Astrocyte of the spinal cord (primary cell): ENCODE measurements at places on chromosomes 5 and 9.
A peak's percentile ranks its signal among the peaks of the same experiment; 100 is the strongest.

DNA sequence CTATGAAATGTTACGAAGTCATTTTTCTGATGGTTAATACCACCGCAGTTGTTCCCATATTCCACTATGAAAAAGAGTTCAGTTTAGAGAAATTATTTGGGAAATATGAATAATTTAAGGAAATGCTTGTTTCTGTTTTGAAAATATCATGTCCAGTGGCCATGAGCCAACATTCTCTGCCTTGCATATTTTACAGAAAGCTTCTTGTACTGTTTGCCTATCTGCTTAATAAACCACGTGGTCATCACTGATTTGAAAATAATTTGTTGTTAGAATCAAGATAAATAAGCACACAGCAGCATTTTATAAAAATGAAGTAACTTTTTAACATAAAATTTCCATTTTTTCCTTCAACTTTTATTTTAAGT is 381.5 kb upstream of the CDH18 start:
- DNase-seq = no peak

DNA sequence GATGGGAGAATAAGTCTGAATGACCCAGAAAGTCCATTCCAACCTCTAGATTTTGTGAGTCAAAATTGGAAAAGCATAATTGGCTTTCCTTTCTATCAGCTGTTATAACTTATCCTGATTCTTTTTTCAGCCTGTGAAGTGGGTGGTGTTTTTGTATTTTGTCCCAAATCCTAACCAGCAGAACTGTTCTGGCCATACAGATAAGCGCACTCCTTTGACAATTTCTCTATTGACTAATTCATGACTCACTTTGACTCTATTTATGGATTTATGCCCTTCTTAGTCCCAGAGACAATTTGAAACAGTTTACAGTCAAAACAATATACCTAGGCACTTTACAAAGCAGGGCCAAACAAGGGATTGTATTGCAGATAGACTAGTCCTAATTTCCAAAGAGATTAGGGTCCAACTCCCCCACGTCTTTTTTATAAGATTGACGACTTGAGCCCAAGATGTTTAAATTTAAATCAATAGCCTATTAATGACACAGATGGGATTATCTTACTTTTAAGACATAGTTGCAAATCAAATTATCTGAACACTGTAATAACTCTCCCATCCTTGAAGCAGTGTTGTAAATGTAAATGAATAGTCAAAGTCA is 301.7 kb upstream of the SEMA6A start:
- DNase-seq = no peak

DNA sequence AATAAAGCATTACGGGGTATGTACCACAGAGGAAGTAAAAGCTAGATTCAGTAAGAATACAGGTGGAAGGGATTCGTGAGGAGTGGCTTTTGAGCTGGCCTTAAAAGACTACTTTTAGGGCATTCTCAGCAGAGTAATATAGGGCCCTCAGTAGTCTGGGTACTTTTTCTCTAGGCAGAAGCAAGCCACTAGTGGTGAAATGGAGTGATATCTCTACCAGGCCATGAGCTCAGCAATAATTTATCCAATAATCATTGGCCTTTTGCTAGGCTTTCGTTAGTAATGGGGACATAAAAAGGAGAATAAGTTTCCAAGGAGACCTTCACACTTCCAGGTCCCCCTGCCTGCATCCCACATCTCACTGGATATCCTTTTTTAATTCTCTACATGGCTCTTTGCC is 1.7 kb downstream of the POLR3G start:
- DNase-seq = no peak

DNA sequence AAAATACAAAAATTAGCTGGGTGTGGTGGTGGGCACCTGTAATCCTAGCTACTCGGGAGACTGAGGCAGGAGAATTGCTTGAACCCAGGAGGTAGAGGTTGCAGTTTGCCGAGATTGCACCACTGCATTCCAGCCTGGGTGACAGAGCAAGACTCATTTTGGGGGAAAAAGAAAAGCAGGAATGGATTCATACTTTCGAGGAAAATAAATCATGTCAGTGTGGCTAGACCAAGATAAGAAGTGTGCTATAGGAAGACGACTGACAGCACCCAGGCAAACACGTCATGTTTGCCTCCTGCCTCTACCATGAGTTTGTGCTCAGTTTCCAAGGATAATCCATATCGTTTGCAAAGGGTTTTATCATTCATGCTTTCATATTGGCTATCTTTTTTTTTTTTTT is 19.3 kb upstream of the ATOSB start:
- no peak for DNase-seq

- DNase-seq = peak; percentile 98
These were observed 32.9 kb upstream of the STXBP1 start for GRCh38 chr9:127578952-127579853.

GRCh38 chr9:115165233-115165632 is 47.3 kb upstream of the TNC start:
- no peak for DNase-seq

- DNase-seq = peak; percentile 87
These were observed 54.3 kb downstream of the PTCH1 start for GRCh38 chr9:95462249-95463147.

GRCh38 chr5:107381189-107381856 is 289.4 kb downstream of the EFNA5 start:
- peak; percentile 89 for DNase-seq

- DNase-seq = no peak
These were observed 70.1 kb upstream of the MEF2C start for GRCh38 chr5:88952996-88953643.

DNA sequence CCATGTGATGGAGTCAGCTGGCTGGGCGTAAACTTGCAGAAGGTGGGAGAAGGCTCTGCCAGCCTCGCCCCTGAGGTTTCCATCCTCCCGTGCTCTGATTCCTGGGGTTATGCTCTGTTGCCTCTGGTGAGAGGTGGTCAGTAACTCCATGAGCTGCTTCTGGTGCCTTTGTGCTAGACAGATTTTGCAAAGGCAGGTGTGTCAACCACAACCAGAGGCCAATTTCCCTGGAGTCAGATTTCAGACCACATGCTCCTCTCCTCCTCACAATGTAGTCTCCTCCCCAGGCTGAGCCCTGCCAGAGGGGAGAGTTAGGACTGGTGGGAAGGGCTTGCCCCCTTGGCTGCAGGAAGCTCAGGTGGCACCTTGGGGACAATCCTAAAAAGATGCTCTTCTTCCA is 38.8 kb upstream of the TENT4A start:
- no peak for DNase-seq

GRCh38 chr9:22512495-22512894 is 65.9 kb downstream of the DMRTA1 start:
- DNase-seq = no peak

DNA sequence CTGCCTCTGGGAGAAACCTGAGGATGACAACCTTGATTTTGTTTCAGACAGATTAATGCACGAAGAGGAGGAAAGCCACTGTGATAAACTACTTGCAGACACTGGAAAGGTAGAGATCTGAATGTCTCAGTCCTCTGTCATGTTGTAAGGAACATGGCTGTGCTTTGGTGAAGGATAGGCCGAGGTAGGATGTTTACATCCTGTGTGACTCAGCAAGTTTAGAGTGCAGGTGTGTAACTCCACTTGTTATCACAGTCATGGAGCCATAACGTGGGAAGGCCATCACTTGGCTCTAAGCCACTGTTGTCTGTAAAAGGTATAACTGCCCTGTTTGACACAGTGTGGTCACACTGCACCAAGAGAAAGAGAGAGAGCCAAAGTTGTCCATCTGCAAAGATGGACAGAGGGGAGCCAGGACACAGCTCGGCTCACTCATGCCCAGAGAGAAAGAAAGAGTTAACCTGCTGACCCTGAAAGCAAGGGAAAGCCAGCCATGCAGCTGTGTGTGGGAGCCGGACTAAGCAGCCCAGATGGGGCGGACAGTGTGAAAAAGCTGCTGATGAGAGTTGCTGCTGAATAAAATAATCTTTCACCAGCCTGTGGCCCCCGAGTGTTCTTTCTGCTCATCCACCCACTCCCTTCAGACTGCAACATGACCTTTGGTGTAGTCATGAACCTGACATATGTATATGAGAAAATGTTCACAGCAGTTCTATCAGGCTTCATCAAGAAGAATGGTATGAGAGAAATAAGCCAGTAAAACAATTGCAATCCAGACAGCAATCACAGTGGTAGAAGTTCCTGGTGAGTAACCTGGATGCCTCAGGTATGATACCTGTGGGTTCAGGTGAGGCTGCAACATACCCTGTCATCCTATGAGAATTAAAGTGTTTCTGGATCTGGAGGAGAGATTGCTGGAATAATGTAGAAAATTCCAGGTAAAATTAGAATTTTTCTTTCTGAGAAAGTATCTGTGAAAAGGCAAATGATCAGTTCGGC is 115.9 kb downstream of the TARS1 start:
- no peak for DNase-seq

GRCh38 chr9:84297162-84297821 is 43.3 kb downstream of the SLC28A3 start:
- DNase-seq = peak; percentile 62

DNA sequence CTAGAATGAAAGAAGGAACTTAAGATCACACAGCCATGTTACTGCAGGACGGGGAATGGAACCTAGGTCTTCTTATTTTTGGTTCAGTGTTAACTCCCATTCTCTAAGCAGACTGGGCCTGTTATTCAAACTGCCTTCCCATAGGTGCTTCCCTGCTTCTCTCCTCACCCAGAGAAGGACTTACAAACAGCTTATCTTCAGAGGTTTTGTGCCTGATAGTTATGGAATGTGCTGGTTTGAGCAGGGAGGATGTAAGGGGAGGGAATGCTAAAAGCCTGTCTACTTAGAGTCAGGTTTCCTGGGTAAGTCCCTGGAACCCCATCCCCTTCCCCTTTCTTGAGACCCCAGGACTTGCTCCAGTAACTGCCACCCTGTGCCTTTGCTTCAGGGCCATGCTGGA is 4.2 kb upstream of the PSMD5 start:
- no peak for DNase-seq

GRCh38 chr5:123585871-123586270 is 73.9 kb downstream of the CSNK1G3 start:
- no peak for DNase-seq

DNA sequence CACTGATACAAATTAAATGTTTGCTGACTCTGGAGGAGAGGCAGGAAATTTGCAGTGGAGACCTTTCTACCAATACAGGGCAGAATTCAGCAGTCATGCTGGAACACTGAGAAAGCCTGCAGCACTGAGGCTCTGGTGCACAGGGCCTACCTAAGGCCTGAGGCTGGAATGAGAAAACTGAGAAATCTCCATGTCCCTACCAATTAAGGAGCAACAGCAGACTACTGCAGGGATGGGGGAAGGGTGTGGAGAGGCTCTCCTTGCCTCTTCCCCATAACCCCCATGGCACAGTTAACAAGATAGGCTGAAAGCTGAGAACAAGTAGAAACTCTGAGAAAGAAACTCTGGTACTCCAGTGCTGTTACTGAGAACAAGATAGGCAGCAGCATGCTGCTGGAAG is 10.5 kb downstream of the FBXO4 start:
- DNase-seq = no peak

DNA sequence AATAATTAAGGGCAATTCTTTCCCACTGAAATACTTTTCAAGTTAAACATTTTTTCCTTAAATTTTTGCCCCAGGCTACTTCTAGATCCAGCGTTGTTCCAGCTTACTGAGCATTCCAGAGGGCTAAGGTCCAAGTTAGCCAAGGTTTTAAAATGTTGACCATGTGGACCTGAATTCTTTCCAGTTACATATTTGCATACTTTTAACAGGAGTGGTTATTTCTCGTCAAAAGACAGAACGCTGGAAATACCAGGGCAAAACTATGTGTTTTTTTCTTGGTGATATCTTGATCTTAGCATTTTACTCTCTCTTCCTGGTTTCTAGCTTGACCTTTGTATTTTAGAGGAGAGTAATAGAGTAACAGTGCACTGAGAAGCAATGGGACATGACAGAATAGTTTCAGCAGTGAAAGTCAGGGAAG is 32.8 kb downstream of the TMC1 start:
- DNase-seq = peak; percentile 76

DNA sequence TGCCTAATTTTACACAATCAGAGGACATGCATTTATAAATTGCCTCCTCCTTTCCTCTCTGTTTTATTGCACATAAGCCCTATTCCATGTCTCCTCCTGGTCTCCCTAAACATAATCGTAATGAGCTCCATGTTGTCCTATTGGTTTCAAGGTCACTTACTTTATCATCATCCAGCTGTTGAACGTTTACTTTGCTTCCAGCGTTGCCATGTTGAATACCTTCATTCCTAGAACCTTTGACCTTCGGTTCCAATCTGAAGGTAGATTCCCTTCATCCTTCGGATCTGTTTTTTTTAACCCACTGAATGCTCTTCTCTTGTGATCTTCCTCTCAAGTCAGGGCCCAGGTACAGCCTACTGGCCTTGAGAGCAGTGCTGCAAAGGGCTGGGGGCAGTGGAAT is 84.3 kb downstream of the PJA2 start:
- no peak for DNase-seq

DNA sequence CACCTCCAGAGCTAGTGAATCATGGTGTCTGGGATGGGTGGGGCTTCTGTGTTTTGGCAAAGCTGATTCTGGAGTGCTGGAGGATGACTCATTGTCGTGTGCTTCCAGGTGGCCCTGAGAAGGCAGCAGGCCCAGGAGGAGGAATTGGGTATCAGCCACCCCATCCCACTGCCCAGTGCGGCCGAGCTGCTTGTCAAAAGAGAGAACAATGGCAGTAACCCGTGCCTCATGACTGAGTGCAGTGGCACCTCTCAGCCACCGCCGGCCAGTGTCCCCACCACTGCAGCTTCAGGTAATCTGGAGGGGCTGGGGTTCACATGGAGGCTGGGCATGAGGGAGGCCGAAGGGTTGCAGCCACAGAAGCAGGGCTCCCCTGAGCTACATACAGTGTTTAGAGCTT is 5.4 kb downstream of the DMRT1 start:
- DNase-seq = no peak

DNA sequence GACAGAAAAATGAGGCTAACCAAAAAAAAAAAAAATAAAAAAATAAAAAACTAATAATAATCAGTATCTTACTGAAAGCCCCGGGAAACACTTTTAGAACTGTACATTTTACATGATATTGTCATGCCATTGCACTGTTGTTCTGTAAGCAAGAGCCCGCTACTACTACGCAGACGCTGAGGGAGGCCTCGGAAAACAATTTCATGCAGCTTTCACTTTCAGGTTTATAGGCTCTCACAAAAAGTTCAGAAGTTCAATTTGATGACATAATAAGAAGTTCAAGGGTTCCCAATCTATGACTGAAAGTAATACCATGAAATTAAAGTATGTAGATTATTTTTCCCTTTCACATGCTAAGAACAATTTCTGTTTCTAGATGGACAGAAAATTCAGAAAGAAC is 318.3 kb upstream of the ITGA1 start:
- no peak for DNase-seq

- no peak for DNase-seq
These were observed 208.5 kb downstream of the TMEM161B start for GRCh38 chr5:88060194-88060593.

- DNase-seq = no peak
These were observed 573.8 kb upstream of the CDH9 start for GRCh38 chr5:27612161-27612560.

DNA sequence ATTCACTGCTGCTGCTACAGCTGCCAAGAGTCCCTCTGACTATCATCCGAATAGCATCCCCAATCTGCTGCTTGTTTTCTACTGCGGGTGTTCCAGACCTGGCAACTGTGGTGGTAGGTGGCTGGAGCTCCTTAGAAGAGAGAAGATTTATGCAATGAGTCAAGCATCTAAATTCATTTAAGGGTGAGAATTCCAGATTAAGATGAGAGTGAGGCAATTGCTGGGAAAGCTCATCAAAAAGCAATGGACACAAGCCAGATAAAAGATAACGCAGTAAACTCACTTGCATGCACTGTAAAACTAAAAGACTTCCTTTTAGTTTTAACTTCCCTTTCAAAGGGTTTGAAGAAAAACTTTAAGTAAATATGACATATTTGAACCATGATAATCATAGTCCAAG is 3.9 kb downstream of the PLK2 start:
- peak; percentile 18 for DNase-seq
